ENCODE measurements at places on chromosomes 7 and 10.

GRCh38 chr10:113007821-113008220 is 57.8 kb downstream of the TCF7L2 start:
- no peak for DNase-seq

- no peak for DNase-seq
These were observed 231.3 kb upstream of the FERD3L start for GRCh38 chr7:19376538-19376937.

DNA sequence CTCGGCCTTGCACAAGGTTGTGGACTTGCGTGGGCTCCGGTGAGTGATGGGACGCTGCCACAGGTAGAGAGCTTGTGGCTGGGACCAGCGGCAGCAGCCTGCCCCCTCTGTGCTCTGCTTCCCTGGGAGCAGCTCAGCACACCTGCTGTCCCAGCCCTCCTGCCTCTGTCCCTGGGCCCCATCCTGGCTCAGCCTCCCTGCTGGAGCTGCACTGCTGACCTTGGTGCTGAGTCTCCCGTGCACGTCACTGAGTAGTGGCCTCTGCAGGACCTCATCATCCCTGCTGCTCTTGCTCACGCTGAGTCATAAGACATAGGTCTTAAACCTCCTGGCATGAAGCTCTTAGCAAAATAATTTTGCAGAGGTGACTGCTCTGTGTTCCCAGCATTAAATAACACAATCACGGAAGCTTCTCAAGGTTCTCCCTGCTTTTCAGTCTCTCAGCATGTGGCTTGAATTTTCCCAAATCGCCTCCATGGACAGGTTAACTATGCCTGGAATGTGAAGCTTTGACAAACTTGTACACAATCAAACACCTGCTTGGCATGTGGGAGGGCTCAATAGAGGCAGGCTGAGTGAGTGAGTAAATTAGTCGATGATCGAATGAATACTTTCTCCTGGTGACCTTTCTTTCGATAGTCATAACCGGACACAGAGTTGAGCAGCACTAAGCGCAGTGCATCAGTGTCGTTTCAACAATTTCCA is 63.8 kb upstream of the NPS start:
- no peak for DNase-seq

DNA sequence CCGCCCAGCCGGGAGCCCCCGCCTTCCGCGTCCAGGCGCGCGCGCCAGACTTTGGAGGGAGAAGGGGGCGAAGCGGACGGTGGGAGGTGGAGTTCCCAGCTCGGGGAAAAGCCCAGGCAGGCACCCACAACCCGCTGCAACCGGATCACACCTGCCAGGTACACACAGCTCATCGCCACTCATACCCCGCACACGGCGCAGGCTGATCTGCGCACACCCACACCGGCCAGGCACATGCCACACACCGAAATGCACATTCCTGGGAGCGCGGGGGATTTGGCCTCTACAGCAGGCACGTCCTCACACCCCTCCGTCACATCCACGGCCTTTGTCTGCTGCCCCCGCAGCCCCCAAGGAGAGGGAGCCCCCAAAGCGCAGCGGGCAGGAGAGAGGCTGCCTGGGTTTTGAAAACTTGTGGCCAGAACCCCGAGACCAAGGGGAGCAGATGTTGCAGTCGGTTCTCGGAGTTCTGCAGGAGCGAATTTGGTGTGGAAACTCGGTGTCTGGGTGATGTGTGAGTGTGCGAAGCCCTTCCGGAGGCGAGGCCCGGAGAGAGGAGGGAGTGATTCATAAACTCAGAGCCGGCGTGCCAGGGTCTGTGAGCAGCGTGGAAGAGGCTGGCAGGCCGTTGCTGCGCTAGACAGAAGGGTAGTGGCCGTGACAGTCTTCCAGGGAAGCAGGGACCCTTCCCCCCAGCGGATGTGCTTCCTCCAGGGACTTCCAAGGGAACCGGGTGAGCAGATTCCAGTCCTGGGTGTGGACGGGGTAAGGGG is 734 bp downstream of the CHST3 start:
- DNase-seq: peak; percentile 52

- no peak for DNase-seq
These were observed 124.2 kb upstream of the BMPER start for GRCh38 chr7:33781167-33781566.

DNA sequence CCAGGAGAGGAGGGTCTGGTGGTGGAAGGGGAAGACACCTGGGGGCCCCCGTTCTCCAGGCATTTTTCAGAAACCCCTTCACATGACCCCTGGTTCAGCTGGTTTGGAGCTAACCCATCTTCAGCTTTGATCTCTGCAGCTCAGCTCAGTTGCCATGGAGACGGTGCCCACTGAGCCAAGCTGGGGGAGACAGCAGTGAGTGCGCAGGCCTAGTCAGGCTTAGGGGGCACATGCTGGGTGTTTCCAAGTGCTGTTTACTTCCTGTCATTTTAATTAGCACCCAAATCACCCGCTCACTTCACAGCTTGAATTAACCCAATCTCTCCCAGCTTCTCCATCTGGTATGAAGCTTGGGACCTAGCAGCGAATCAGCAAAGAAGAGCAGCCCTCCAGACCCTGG is 9.0 kb downstream of the SPOCK2 start:
- no peak for DNase-seq

GRCh38 chr7:151279868-151280267 is 31.4 kb upstream of the SMARCD3 start:
- no peak for DNase-seq

GRCh38 chr10:34275626-34276130 is 539.4 kb downstream of the PARD3 start:
- no peak for DNase-seq
